ENCODE measurements at places on chromosomes 12 and 14.

DNA sequence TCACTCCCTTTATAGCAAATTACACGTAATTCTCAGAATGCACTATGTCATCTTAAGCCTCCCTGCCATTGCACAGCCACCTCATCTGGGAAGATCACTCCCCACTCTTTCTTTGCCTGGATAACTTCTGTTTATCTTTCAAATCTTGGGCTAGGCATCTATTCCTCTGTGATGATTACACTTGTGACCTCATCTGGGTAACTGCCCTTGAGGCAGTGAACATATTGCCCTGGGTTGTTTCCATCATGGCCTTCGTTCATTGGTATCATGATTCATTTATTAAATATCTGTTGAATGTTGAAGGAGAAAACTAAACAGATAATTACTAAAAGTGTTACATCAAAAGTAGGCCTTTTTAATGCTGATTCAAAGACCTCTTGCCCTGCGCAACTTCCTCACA, 26.2 kb upstream of the PDE3A start:
- DNase-seq = no peak

GRCh38 chr12:100823963-100824362, 29.4 kb downstream of the ANO4 start:
- DNase-seq = no peak

GRCh38 chr12:83462419-83462818, 775.7 kb downstream of the TMTC2 start:
- no peak for DNase-seq

GRCh38 chr14:35342489-35343010, 50.4 kb downstream of the PSMA6 start:
- DNase-seq = no peak

DNA sequence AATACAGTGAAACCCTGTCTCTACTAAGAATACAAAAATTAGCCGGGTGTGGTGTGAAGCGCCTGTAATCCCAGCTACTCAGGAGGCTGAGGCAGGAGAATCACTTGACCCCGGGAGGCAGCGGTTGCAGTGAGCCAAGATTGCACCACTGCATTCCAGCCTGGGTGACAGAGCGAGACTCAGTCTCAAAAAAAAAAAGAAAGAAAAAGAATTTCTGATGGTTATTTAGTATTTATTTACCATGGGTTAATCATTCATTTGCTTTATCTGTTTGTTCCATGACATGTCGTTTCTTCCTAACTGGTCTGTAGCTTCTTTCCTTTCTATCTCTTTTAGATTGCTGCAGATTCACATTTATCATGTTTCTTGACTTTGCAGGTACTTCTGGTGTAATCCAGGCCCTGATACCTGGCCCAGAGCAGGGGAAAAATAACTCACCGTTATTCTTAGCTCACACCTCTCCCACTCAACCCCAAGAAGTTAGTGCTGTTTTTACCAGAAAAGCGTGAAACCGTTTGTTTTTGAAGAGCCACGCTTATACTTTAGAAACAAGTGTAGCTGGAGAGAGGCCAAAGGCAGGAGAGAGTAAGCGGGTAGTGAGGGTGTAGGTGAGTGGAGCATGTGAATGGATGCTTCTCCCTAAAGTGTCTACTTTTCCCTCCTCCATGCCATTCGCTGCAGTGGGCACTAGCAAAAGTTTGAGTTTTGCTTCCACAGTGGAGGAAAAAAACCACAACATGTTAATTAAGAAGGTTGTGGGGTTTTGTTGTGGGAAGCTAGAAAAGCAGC, 45.4 kb downstream of the SRGAP1 start:
- DNase-seq = no peak

DNA sequence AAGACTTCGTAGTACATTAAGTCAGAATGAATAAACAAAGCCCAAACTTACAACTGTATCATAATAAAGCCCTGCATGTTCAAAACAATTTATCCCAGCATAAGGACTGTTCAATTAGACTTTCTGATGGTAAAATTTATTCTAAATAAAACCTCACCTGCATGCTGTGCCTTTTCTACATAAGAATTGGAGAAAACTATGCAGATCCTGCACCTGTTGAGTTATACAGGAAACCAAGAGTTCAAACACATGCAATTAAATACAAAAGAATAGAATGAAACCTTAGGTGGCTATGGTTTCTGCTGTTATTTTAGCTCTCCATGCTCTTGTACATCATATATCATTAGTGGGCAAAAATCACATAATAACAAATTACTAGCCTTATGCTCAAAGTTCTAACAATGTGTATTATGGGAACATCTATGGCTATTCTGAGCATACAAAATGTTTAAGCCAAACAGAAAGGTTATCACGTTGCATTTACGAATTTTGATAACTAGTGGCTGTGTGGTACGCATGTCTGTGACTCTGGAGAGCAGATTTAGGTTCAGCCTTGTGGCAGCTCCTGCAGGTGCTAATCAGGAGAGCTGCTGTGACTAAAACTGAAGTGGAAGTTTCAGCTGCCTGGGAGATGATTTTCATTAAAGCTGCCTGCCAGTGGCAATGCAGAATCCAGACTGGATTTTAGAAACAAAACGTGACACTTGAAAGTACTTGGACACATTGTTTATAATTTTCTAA, 36.1 kb upstream of the LRFN5 start:
- no peak for DNase-seq

DNA sequence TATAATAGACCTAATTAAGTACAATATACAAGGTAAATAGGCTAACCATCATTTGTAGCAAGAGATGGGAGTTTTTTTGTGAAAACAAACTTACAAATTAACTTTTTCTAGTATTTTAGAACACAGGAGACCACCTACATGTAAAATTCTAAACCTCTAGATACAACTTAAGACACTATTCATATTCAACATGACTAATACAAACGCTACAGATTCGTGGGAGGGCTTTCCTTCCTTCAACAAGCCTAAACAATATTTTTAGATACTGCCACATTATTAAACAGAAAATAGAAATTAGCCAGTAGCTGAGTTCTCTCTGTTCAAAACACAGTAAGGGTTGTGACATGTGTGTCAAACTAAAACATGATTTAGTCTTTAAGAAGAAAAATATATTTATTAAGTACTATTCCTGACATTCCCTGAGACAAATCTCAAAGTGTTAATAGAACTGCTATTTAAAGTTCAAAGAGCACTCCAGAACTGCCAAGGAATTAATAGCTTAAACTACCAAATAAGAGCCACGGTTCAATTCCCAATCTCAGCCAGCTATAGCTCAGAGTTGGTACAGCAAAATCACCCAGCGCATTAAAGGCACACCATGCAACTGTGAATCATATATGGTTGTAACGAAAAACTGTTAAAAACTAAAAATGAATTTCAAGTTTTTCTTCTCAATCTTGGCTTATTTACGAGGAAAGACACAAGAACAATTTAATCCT, 10.7 kb downstream of the MED13L start:
- DNase-seq = no peak

GRCh38 chr12:31015215-31015614, 58.4 kb upstream of the DDX11 start:
- DNase-seq = no peak

DNA sequence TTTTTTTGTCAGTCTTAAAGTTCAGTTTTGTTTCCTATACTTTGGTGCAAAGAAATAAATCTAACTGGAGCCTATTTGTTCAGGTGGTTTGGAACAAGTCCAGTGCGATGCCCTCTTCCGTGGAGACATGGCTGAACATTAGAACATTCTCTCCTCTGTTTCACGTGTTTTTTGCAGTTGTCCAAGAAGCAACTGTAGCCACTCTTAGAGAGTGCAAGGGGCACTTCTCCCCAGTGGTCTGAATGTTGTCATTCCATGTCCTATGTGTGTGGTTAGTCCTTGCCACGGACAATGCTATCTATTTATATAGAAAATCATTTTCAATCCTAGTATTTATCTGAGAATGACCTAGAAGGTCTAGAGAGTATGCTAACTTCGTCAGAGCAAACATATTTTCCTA, 1232.5 kb upstream of the SEL1L start:
- DNase-seq = no peak

DNA sequence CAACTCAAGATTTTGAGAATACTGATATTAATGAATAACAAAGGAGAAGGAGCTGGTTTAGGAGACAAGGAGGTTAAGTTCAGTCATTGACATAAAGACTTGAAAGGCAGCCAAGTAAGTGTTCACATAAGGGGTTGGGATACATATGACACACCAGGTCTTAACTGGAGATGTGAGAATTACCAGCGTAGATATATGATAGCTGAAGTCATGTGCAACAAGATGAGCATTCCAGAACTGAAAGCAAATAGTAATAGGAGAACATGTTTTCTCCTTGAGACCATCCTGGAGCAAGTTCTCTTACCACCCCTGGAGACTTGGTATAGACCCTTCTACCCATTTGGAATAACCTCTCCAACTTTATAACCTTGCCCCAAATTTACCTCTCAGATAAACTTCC, 43.3 kb upstream of the NPFF start:
- DNase-seq = no peak

DNA sequence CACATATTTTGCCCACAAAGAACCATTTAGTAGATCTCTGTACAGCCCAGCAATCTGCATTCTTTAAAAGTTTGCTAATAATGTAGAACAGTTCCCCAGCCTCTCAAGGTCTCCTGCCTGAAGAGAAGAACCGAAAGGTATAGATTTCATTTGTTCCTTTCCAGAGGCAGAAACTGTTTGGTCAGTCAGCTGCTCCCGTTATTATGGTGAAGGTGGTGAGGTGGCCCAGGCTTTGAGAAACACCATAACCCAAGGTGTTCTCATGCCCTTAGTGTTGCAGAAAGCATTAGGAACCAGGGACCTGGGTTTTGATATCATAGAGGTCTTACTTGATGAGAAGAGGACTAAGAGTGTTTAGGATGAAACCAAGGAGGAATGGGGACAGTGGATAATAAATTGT, 65.3 kb downstream of the SUSD6 start:
- no peak for DNase-seq

- no peak for DNase-seq
These were observed 232.8 kb upstream of the SEL1L start for GRCh38 chr14:81766321-81766915.

DNA sequence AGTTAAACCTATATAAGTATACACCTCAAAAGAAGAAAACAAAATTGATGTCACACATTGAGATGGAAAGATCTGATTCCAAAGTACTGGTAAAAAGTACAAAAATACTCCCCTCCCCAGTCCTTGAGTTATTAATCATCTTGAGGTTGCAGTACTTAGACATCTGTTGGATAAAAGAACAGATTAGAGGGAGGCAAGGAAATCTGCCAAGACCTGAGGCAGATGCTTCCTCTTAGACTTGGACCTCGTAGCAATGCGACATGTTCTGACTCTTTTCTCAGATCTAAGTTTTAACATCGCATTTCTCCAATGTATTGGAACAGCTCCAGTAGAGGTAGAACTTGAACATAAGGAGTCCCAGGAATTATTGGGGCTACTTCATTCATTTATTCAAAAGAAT, 187.9 kb upstream of the GRIN2B start:
- no peak for DNase-seq

GRCh38 chr14:90547968-90548367, 151.1 kb downstream of the CALM1 start:
- DNase-seq = no peak

GRCh38 chr12:106078358-106079010, 60.3 kb downstream of the NUAK1 start:
- no peak for DNase-seq

DNA sequence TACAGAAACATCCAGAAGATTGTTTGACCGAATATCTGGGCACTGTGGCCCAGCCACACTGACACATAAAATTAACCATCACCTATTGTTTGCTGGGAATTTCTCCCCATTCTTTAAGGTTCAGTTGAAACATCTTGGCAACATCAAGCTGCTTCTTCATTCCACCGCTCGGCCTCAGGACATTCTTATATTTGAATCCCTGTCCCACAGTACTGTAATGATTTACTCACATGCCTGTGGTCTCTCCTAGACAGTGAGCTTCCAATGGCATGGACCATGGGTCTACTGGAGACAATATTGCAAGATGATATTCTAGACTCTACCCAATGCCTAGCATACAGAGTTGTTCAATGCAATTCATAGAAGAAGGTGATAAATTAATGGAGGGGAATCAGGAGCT, 56.1 kb downstream of the EMP1 start:
- DNase-seq = no peak

DNA sequence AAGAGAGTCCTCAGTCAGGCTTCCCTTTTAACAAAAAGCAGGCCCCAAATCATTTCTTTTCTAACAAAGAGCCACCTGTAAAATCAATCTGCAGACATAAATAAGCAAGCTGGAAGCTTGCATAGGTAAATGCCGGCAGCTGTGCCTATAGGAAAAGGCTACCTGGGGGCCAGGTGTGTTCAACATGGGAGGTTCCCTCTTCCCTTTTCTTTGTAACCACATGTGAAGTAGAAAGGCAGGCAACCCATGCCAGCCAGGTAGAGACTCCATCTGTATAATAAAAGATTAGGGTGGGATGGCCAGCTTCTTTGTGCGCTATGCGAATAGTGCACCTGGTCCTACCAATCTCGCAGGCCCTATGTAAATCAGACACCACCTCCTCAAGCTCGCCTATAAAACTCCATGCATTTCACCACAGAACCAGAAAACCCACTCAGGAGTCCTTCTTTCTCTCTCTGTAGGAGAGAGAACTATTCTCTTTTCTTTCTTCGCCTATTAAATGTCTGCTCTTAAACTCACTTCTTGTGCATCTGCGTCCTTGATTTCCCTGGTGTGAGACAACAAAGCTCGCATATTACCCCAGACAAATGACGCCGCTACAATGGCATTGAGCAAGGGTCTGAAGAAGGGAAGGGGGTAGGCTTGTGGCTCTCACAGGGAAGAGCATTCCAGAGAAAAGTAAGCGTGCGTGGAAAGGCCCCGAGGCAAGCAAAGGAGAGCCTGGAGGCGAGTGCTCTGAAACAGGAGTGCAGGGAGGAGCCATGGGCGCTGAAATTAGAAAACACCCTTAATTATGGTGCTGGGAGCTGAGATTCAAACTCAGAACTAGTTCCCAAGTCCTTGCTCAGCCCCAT, 67.2 kb downstream of the TTC9 start:
- DNase-seq = no peak

- no peak for DNase-seq
These were observed 10.3 kb downstream of the NAB2 start for GRCh38 chr12:57099047-57099714.

DNA sequence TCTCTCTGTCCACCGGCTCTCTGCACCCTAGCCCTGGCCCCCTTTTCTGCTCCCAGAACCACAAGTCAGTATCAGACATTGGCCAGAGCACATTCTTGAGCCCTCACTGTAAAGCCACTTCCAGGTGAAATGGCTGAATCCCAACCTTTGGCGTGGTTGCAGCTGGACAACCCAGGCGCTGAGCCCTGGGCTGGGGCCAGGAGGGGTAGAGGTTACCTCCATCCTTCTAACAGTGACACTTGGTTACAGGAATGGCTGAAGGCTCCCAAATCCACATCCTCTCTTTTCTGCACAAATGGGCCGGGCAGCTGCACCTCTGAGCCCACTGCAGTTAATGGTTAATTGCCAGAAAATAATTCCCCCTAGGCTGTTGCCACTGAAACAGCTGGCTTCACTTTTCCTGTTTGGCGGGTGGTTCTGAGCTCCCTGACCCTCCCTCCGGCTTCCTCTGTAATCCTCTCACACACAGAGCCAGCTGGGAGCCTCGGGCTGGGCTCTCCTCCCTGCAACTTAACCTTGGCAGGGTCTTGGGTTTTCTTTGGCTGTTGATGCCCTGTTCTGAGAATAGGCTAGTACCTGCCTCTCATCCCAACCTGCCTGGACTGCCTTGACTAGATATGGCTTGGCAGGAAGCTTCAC, 44.1 kb downstream of the TSPAN11 start:
- no peak for DNase-seq

All from mesothelial cell of epicardium (in vitro differentiated cells).